ENCODE measurements at places on chromosomes 7 and 10.
A peak's percentile ranks its signal among the peaks of the same experiment; 100 is the strongest.

- DNase-seq = peak; percentile 43
These were observed 55.8 kb upstream of the ITGA8 start for GRCh38 chr10:15775513-15775912.

DNA sequence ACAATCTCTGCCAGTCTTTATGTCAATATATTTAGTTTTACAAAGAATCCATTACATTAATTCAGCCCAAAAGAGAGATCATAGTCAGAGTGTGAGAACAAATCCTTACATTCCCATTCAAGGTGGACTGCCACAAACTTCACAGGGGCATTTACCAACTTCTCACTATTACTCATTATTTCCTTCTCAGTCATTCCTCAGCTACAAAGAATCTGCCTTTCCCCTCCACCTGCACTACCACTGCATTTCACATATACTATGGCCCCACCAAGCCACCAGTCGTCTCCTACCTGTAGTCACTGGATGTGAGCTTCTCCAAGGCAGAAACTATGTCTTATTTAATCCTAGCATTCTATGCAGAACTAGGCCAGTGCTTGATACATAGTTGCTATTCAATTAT, 94.3 kb downstream of the USP6NL start:
- no peak for DNase-seq

- DNase-seq = no peak
These were observed 13.9 kb upstream of the ABCC2 start for GRCh38 chr10:99768556-99768955.

DNA sequence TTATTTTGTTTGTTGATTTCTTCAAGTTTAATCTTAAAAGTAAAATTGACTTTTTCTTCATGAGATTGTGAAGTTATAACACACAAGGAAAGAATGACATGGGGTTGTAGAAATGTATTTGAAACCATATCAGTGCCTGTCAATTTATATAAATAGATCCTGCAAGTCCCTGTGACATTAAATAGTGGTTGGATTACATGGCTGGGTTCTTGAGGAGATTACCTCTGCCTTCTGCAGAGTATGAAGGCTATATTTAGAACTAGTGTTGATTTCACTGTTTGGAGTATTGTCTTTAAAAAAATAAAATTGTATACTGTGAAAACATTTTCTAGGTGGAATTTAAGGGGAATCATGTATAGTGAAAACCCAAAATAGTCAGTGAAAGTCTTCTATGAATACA, 385.8 kb upstream of the SMIM30 start:
- no peak for DNase-seq

- no peak for DNase-seq
These were observed 32.7 kb upstream of the NRCAM start for GRCh38 chr7:108488768-108489538.

DNA sequence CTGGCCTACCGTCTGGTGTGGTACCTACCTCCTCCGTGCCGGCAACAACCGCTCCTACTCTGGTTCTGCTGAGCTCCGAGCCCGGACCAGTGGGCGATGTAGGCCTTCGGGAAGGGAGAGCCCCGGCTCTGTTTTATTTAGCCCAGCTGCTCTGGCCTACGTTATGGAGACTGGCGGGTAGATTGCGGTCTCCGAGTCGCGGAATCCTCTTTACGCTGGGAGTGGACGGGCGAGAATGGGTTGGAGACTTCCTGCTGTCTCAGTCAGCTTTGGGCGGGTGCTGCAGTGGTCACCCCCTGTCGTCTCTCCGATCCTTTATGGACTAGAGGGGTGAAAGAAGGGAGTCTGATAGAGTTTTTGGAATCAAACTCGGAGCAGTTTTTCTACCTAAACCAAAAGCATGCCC, 406 bp downstream of the CBLL1 start:
- no peak for DNase-seq

- DNase-seq = peak; percentile 58
These were observed 266.6 kb downstream of the POLR1F start for GRCh38 chr7:19442016-19442785.

DNA sequence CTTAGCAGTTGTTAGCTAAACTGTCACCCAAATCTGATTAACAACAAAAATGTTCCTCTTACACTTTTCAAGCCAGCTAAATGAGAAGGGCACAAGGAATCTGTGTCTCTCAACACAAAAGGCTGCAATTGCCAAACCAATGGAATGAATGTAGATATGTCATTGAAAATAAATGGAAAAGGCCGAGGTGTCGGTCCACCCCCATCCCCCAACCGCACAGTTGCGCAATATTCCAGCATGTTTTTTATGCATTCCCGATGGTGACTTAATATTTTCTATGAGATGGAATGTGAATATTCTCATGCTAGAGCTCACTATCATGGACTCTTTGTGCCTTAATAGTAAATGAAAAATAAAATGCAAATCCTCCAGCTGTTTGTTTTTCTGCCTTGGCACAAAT, 181.6 kb upstream of the LRGUK start:
- no peak for DNase-seq

- DNase-seq = peak; percentile 41
These were observed 296.8 kb upstream of the CACNA2D1 start for GRCh38 chr7:82740246-82740848.

DNA sequence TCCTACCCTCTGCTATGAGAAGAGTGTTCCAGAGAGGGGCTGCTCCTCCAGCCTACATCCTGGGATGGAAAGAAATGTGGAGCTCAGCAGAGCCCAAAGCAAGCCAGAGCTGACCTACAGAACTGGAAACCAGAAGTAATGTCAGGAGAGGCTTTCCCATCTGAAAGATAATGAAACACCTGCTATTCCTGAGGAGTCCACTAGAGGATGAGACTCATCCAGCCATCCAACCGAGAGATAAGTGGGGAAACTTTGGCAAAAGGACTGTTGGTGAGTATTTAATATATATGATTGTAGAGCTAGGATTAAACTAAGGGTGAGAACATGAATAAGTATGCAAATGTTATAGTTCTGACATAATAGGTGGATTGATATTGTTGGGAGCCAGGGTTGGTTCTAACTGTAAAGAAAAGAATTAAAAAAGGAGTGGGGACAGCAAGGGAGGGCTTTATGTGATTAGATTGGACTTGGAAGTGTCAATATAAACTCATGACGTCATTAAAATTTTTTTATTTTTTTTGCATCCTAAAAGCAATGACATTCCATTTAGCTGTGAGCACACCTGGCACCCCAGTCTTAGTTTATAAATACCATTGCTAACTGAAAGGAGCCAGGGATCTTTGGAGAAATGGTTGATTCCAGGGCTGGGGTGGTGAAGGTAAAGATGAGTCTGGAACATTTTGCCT, 312.8 kb upstream of the NFE2L3 start:
- DNase-seq = no peak

DNA sequence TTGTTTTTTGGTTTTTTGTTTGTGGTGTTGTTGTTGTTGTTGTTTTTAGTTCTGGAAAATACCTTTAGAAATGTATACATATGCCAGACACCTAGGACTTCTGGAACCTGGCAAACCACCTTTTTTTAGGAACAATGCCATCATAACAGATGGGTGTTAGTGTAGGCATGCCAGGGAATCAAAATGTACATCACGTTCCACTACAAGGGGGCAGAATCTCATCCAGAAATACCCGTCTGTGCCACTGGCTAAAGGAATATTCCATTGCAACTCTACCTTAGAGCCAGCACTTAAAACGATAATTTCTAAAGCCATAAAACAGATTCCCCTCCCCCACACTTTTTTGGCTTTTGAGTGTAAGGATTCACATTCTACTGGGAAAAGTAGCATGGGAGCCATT, 239.8 kb downstream of the ETV1 start:
- no peak for DNase-seq

- no peak for DNase-seq
These were observed 584.6 kb downstream of the CNTNAP2 start for GRCh38 chr7:146701166-146701565.

- no peak for DNase-seq
These were observed 38.7 kb downstream of the RGS10 start for GRCh38 chr10:119503821-119504220.

GRCh38 chr10:53598914-53599313, 826.3 kb upstream of the MBL2 start:
- DNase-seq = no peak

- DNase-seq = peak; percentile 2
These were observed 47.3 kb upstream of the INSYN2A start for GRCh38 chr10:127243490-127244272.

DNA sequence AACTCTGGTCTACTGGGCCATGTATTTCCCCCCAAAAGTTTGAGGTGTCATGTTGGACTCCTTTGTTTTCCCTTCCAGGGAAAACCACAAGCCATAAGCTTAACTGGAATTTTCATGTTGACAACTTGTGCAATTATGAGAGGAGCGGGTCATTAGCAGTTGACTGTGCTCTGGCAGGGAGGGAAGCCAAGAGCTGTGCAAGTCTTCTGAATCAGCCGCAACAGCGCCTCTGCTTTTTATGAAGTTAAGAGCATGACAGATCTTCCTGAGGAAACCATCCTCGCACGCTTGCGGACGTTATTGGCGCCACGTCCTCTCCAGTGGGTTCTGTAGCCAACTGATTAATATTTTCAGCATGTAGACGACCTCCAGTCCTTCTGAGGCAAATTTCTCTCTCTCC, 148.7 kb upstream of the MKI67 start:
- DNase-seq = no peak

- DNase-seq = no peak
These were observed 1088.4 kb downstream of the KCNMA1 start for GRCh38 chr10:76549171-76549570.

DNA sequence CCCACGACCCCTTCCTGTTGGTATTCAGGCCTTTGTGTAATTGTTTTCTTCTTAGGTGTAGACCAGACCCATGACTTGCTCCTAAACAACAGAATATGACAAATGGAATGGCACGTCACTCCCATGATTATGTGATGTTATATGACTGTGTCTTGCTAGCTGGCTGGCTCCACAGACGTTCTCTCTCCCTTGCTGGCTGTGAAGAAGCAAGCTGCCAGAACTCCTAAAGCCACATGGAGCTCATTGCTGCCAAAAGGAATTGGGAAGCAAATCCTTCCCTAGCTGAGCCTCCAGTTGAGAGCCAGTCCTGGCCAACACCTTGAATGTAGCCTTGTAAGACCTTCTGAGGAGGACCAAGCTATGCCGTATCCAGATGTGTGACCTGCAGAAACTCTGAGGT, 74.2 kb downstream of the RAB18 start:
- DNase-seq = no peak

- DNase-seq = no peak
These were observed 18.0 kb downstream of the C10orf105 start for GRCh38 chr10:71701496-71702132.

- no peak for DNase-seq
These were observed 45.4 kb downstream of the TMEM229A start for GRCh38 chr7:123987445-123987844.

- no peak for DNase-seq
These were observed 1.4 kb upstream of the PODXL start for GRCh38 chr7:131557652-131558385.

GRCh38 chr7:88217675-88218428, 2.0 kb downstream of the SRI start:
- no peak for DNase-seq

GRCh38 chr7:128347647-128348097, 4.0 kb upstream of the RBM28 start:
- peak; percentile 34 for DNase-seq
